ENCODE measurements at places on chromosomes 5 and 9. TPM values are rescaled to one million over a fixed set of nuclear protein-coding genes. Genes with fewer than 3 reads are reported as not detected.

The SLC4A9 gene
- not detected for total RNA-seq

The CDC23 gene
- 20.3 TPM for total RNA-seq

The ANKRD55 gene
- total RNA-seq: not detected

The SLC1A1 gene
- 36.4 TPM for total RNA-seq

The SUSD3 gene
- total RNA-seq: 1.1 TPM

The FBP1 gene
- not detected for total RNA-seq

The NPR3 gene
- 422 TPM for total RNA-seq

Data from smooth muscle cell of bladder (primary cell).